GM13977 (cell line): ENCODE measurements at places on chromosomes 6 and 20.

DNA sequence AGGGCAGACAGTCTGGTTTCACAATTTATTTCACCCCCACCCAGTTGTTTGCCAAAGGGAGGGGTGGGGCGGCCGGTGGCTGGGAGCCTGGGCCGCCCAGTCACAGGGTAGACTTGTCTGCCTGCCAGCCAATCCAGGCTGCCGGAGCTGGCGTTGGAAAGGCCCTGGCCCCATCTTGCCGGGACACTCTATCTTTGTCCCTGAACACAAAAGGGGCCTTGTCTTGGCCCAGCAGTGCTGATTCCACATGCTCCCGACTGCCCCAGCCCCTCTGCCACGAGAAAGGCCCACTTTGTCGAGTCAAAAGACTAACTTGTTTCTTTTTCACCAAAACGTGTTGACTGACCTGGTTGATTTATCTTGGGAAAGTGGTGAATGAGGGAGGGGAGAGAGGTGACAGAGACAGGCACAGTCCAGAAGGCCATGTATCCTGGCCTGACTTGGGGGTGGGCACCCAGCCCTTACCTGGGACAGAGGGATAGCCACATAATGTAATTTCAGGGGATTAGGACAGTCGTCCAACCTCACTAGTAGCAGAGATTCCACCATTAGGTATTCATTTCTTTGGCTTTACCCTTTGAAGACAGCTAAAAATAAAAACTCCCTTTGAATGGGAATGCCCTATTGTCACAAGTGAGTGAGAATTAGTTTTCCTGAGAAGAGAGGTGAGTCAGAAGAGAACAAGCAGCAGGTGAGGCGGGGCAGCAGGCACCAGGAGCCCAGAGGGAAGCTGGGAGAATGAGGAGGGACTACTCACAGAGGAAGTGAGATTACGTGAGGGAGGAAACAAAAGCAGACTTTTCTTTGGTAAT lies 67.0 kb upstream of the SIRPA start:
- no peak for DNase-seq

GRCh38 chr6:167933847-167934246 lies 63.6 kb upstream of the KIF25 start:
- DNase-seq = no peak

DNA sequence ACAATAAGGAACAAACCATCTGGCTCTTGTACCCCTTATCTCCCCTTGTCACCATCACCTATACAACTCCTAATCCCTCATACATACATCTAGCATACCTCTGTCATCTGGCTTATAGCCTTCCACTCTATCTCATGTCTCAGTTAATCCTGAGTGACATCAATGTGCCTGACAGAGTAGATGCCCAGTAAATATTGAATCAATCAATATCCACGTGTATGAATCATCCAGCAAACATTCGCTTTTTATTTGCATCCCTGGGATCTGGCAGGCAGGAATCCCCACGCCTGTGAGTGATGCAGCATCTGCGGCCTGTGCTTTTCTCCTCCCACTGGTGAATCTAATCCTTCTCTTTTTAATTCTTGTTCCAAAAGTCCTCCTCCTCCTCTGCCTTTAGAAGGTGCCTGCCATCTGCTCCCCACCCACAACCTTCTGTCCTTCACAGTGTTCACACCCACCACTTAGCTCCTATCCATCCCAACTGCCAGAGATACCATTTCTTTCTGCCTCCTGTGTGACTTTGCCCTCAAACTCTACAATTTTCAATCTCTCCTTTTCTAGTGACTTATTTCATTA lies 37.6 kb downstream of the ZNF391 start:
- DNase-seq = no peak

- DNase-seq = no peak
Measured at GRCh38 chr6:99951016-99951805, 42.8 kb downstream of the MCHR2 start.

DNA sequence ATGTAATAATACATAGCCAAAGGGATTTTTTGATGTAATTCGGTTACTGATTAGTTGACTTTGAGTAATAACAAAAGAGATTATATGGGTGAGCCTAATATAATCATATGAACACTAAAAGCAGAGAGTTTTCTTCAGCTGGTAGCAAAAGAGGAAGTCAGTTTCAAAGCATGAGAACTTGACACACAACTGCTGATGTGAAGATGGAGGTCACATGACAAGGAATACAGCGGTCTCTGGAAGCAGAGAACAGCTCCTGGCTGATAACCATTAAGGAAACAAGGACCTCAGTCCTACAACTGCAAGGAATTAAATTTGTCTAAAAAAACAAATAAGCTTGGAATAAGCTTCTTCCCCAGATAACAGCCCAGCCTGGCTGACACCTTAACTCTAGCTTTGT lies 154.5 kb upstream of the PRND start:
- DNase-seq = no peak

DNA sequence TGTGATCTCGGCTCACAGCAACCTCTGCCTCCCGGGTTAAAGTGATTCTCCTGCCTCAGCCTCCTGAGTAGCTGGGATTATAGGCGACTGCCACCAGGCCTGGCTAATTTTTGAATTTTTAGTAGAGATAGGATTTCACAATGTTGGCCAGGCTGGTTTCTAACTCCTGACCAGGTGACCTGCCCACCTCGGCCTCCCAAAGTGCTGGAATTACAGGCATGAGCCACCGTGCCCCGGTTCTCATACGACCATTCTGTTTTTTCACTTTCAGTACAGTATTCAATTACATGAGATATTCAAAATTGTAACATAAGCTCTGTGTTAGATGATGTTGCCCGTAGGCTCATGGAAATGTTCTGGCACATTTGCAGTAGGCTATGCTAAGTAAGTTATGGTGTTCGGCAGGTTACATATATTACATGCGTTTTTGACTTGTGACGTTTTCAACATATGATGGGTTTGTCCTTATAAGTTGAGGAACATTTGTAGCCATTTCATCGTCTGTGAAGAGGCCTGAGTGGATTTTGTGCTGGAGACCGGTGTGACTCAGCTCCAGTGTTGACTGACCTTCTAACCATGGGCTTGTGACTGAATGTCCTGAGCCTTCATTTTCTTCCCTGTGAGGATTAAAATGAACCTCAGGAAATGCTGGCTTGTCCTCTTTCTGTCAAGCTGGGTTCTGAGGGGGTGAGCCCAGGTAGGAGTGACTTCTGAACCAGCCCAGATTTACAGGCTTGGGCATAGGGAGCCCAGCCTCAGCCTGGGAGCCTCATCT lies 12.2 kb downstream of the PPARD start:
- DNase-seq = no peak

DNA sequence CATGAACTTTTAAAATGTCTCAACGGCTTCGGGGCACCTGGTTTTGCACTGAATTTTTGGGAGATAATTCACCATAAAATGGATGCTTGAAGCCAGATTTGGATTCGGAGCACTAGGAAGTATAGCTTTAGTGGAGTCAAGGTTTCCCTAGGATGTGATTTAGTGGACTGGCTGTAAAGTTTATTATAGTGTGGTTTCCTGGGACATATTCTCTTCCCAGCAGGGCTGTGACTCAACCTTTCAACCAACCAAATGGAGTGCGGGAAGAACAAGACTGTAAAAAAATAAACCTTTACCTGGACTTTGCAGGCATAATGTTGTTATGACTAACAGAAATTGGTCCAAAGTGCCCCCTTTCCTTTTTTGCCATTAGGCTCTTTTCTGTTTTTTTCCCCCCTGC lies 327.4 kb upstream of the MAN1A1 start:
- DNase-seq = no peak

- no peak for DNase-seq
Measured at GRCh38 chr6:40391851-40392517, 195.2 kb downstream of the LRFN2 start.

- no peak for DNase-seq
Measured at GRCh38 chr6:101879782-101880181, 486.3 kb downstream of the GRIK2 start.

GRCh38 chr20:54199721-54200176 lies 8.1 kb upstream of the PFDN4 start:
- DNase-seq = peak; percentile 64

GRCh38 chr6:134249759-134250602 lies 67.9 kb downstream of the SGK1 start:
- DNase-seq = no peak

DNA sequence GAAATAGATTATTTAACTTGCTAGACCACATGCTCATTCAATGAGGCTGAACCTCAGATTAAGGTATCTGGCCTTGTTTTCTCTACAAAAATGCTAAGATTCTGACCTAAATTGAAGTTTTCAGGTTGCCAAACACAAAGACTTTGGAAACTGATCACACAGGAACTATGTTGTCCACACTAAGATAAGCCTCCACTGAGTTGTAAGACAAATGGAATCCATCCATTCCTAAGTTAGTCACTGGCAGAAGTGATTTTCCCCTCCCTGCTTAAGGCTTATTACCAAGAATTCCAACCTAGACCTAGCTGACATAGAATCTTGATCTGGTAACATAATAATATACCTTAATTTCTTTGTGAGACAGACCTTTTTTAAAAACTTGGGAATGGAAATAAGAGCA lies 608.1 kb downstream of the TENT5A start:
- DNase-seq = no peak

- DNase-seq = no peak
Measured at GRCh38 chr20:11675920-11676629, 241.6 kb upstream of the BTBD3 start.

DNA sequence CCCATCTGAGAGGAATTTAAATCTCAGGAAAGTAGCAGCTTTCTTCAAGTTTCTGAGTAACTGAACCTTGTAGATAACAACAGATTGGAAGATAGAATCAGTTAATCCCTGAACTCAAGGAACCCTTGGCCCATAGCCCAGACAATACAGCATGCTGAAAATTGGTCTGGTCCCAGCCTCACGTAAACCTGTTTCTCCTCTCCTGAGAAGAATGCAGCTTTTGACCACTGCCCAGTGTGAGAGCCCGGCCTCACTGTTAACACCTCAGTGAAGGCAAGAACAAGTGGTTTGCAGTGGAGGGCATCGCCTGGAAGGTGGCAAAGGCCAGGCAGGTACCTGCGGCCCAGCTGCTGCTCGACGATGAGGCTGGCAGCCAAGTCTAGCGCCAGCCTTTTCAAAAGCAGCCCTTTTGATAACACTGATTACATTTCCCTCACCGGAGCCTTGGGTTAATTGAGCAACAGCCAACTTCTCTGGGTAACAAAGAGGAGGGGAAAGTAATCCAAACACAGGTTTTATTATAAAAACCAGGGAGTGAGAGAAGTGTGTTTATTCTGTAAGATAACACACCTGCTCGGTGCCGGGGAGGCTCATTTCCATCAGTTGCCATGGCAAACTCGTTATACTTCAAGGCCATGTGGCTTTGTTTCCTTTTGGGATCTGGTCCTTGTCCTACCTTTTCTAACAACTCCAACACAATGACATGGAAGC lies 54.0 kb downstream of the TRAF3IP2 start:
- no peak for DNase-seq

GRCh38 chr6:156883497-156884252 lies 106.5 kb downstream of the ARID1B start:
- DNase-seq = no peak

- DNase-seq = no peak
Measured at GRCh38 chr20:44445742-44446710, 29.6 kb upstream of the TTPAL start.

- DNase-seq = no peak
Measured at GRCh38 chr6:44712353-44713111, 325.0 kb downstream of the CDC5L start.

DNA sequence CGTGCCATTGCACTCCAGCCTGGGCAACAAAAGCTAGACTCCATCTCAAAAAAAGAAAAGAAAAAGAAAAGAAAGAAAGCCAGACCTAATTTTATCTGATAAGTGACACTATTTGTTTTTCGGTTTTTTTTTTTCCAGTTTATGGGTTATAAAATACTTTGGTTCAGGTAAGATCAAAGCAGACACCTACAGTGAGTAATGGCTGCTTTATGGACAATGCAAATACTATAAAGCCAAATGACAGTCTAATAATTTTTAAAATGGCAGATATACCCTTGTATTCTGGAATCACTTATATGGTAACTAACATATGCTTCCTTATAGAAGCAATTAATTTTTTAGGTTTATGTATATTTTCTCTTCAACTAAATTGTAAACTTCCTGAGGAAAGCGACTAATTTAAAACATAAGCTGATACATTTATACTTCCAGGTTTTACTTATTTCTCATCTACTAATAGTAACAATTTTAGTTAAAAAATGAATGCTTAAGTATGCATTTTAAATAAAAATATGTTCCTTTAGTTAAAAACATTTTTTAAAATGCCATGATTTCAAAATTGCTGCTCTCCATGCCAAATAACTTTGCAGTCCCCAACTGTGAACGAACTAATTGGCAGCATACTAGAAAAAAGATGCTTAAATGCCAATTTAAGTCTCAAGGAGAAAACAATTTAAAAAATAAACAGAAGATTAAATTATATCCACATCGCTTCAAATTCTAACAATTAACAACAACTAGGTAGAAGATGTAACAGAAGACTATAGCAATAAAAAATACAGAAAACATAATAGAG lies 38.5 kb downstream of the KIAA0319 start:
- DNase-seq = no peak

GRCh38 chr6:33683576-33684427 lies 27.7 kb downstream of the UQCC2 start:
- no peak for DNase-seq

- no peak for DNase-seq
Measured at GRCh38 chr20:39067526-39068216, 105.5 kb downstream of the DHX35 start.

DNA sequence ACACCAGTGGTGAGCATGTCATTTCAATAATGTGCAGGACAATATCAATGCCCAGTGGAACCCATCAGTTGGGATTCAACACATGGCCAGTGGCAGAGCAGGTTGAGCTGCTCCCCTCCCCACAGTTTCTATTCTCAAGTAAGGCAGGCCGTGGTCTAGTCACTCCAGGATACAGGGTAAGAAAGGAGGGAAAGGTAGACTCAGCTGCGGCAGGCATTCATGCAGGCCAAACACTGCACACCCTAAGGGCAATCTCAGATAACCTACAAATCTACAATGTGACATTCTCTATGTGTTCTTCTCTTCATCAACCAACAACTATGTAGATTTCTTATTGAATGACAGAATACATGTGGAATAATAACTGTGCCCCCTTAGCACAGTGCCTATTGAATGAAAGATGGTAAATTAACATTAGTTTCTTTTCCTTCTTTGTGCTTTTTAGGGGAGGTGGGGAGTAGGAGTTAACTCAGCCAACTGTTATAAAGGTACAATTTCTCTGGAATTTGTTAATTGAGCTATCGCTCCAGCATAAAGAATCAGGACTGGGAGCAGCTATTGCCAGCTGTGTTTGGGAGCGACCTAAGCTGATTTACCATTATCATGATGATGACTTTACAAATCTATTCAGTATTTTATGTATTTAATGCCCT lies 89.7 kb downstream of the FAM50B start:
- no peak for DNase-seq

DNA sequence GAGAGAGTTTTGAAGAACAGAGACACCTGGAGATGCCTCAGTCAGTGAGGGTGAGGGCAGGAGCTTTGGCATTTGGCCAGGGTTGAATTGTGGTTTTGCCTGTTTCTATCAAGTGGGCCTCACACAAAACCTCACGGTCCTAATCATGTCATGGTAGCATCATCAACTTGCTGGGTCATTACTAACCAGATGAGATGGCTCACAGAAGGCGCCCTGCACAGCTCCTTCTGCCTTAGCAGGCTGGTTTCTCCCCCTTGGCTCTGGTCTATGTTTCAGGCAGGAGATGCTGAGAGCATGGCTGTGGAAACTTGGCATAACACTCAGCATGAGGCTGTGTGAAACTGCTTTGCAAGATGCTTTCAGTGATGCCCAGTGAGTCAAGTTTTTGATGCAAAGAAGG lies 99.3 kb downstream of the LRRC1 start:
- no peak for DNase-seq
